ENCODE measurements at places on chromosomes 4 and X. TPM values are rescaled to one million over a fixed set of nuclear protein-coding genes. Genes with fewer than 3 reads are reported as not detected.

GRCh38 chrX:46298821-46299220 lies 246.4 kb downstream of the ZNF674 start:
- no peak for DNase-seq
- H3K27me3 ChIP-seq = no peaks in the 10 kb centered on the region
- no peak overlapping the region for H3K4me3 ChIP-seq
- peaks cover 14% of the 10 kb centered on the region for H3K4me1 ChIP-seq
- no peak overlapping the region for H3K27ac ChIP-seq

CTAG1B gene
- not detected for total RNA-seq

PNMA6A gene
- not detected for total RNA-seq

RASL11B gene
- 23.3 TPM for total RNA-seq

FAM149A gene
- 5.1 TPM for total RNA-seq

BST1 gene
- total RNA-seq = 0.72 TPM

DNA sequence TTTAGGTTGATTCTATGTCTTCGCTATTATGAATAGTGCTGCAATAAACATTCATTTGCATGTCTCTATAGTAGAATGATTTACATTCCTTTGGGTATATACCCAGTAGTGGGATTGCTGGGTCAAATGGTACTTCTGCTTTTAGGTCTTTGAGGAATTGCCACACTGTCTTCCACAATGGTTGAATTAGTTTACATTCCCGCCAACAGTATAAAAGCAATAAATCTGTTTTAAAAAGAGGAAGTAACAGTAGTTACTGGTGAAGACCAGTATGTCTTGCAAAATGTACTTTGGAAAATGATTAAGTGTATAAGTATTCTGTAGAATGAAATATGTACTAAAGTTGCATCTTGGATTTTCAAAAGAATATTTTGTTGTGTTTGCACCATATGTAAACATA lies 77.3 kb downstream of the SHROOM4 start:
- no peaks in the 10 kb centered on the region for H3K27me3 ChIP-seq
- H3K4me3 ChIP-seq = no peak overlapping the region
- no peaks in the 10 kb centered on the region for H3K36me3 ChIP-seq
- H3K27ac ChIP-seq = no peak overlapping the region
- H3K4me1 ChIP-seq = no peaks in the 10 kb centered on the region

SLC9B1 gene
- total RNA-seq = 1.7 TPM

DNA sequence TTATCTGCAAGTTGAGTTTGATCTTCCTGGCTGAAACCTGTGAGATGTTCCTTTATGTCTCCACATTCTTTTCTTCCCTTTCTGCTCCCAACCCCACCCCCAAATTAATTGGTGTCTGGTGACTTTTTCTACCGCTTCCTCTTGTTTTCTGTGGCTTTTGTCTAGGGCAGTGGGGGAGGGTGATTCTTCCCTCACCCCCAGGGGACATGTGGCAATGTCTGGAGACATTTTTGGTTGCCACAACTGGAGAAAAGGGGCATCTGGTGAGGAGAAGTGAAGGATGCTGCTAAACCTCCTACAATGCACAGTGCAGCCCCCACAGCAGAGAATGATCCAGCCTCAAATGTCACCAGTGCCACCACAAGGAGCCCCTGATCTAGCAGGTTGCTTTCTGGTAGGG lies 152.9 kb downstream of the NHS start:
- no peak for DNase-seq
- no peaks in the 10 kb centered on the region for H3K27me3 ChIP-seq
- H3K36me3 ChIP-seq = no peaks in the 10 kb centered on the region
- peak overlapping the region; percentile 69 for H3K27ac ChIP-seq
- no peaks in the 10 kb centered on the region for H3K4me1 ChIP-seq

DNA sequence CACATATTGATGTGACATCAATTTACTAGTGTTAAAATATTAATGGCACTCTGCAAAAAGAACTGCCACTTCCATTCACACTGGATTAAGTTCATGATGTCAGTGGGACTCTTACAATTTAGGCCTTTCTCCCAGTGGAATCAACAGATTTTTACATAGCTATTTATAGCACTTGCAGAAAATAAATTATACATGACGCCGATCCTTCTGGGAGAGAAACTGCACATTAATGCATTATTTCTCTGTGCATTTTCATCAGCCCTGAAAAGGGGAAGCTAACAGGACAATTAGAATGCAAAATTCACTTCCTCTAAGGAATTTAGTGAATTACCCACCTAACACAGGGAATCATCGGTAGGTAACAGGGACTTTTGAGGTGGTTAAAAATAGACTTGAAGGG lies 15.7 kb downstream of the LGI2 start:
- 0 out of 2 replicates have a peak, but pooled peaks cover 10% of the 10 kb centered on the region for H3K4me1 ChIP-seq
- no peak for DNase-seq
- H3K36me3 ChIP-seq = no peaks in the 10 kb centered on the region
- no peak overlapping the region for H3K4me3 ChIP-seq
- no peaks in the 10 kb centered on the region for H3K27me3 ChIP-seq

RAB33A gene
- 0.35 TPM for total RNA-seq

GRCh38 chr4:2942037-2942531 lies 21.1 kb downstream of the NOP14 start:
- H3K4me3 ChIP-seq = no peak overlapping the region
- no peak for DNase-seq
- H3K27ac ChIP-seq = no peak overlapping the region
- H3K27me3 ChIP-seq = no peaks in the 10 kb centered on the region
- peaks cover 2% of the 10 kb centered on the region for H3K36me3 ChIP-seq
